ENCODE measurements at places on chromosomes 11 and 22.

DNA sequence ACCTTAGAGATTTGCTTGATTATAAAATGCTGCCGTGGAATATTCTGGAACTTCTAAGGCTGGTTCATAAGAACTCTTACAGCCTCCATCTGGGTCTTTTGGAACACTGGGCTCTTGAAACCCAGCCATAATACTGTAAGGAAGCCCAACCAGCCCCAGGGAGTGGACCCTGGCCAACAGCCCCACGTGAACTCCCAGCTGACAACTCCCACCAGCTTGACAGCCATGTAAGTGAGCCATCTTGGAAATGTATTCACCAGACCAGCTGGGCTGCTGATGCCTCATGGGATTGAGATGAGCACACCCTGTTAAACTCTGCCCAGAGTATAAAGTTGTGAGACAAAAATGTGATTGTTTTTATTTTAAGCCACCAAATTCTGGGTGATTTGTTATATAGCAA, 378.7 kb upstream of the RAG2 start:
- no peak for DNase-seq

DNA sequence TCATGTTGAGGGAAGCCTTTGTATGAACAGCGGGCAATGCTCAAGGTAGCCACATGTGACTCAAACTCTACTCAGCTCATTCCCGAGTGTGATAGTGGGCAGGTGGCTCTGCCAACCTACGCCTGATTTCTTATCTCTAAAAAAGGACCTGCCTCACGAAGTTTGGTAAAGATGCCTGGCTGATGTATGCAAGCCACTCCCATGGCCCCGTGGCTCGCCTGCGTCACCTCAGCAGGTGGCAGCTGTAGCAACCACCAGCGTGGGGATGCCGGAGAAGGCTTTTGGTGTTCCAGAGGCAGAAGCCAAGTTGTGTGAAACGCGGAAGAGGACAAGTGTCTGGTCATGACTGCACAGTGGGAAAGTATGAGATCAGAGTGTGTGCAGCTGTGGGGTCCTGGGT, 5.4 kb downstream of the FADS2 start:
- no peak for DNase-seq

DNA sequence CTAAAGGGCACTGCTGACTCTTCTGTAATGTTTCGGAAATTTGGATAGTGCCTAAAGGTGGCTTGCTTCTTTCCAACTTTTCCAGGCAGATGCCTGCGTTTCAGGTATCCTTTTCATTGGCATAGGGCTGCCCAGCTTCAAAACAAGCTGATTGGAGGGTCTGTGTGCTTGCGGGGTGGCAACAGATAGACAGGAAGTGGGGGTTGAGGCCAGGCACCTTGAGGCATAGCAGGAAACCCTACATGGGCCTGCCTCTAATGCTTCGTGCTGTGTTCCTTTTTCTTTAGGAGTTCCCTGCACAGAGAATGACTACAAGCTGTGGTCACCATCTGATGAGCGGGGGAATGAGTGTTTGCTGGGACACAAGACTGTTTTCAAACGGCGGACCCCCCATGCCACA, 92.2 kb upstream of the SORL1-AS1 start:
- DNase-seq, result peak; percentile 33

GRCh38 chr22:50314081-50314454, 6.6 kb upstream of the PLXNB2 start:
- DNase-seq, result no peak

DNA sequence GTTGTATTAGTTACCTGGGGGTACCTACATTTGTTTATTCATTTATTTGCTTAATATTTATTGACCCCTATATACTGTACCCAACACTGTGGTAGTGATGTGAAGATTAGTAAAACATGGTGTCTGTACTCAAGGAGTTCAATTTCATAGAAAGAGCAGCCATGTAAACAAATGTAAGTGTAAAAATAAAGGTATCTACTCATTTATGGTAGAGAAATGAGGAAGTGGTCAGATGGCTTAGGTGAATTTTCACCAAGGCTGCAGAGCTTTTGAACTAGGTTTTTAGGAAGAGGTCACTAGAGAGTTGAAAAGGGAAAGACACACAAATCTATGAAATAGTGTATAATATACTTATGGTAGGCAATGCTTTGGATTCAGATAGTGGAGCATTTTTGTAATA, 11.1 kb downstream of the CTR9 start:
- no peak for DNase-seq

DNA sequence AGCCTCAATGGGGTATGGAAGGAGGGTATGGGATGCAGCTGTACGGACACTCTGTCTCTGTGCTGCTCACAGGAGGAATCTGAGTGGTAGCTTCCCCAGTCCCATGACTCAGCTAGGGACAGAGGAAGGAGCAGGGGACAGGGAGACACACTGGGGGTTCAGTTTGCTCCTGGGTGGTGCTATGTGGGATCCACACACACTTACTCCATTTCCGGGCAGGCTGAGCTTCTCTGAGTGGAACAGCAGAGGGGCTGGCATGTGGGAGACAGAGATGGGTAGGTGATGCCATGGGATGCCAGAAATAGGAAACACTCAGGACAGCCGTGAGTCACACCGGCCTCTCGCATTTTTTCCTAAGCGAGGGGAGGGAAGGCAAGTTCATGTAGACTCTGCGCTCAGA, 59.2 kb upstream of the KIRREL3 start:
- DNase-seq, result no peak

DNA sequence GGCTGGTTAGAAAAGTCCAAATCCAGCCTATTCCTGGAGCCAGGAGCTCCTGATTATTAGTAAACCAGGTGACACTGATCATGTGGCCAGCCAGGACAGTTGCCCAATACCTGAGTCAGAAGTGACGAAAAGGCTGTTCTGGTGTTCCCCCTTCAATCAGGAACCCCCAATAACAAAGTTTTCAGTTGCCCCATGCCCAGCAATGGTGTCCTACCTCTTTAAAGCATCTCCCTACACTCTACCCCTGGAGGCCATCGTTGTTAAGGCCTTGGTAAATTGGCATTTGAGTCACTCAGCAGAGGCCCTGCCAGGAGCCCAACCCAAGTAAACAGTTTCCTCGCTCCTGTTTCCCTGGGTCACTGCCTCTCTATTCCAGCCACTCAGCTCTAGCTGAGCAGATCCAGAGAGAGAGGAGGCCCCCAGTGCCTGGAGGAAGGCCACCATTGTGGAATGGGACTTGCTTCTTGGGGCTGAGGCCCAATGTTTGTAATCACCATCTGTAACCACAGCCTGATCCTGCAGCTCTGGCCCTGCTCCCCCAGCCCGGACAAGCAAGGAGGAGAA, 25.0 kb downstream of the ARHGAP1 start:
- DNase-seq, result no peak

DNA sequence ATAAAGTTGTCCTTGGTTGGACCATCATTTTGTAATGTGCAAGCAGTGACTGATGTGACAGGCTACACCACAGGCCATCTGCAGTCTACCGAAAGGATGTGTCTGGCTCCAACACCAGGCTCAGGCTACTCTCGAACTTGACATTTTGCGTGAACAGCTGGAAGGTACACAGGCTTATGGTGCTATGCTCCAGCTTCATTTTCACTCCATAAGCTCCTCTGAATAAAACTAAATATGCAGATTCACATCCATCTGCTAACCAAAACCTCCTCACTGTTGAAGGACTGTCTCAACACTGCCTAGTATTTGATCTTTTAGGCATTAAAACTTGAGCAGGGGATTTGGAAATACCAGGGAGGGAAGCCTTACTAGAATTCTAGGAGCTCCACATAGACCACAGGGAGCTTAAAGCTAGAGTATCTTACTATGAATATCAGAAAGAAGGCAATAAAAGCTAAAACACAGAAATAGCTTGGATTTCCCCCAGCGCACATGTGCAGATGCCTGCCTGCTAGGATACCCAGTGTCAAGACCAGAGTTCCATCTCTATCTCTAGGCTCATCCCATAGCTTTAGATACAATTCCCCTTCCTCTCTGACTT, 383.9 kb upstream of the FAT3 start:
- DNase-seq, result no peak

GRCh38 chr11:24623121-24623520, 126.3 kb downstream of the LUZP2 start:
- DNase-seq, result no peak

DNA sequence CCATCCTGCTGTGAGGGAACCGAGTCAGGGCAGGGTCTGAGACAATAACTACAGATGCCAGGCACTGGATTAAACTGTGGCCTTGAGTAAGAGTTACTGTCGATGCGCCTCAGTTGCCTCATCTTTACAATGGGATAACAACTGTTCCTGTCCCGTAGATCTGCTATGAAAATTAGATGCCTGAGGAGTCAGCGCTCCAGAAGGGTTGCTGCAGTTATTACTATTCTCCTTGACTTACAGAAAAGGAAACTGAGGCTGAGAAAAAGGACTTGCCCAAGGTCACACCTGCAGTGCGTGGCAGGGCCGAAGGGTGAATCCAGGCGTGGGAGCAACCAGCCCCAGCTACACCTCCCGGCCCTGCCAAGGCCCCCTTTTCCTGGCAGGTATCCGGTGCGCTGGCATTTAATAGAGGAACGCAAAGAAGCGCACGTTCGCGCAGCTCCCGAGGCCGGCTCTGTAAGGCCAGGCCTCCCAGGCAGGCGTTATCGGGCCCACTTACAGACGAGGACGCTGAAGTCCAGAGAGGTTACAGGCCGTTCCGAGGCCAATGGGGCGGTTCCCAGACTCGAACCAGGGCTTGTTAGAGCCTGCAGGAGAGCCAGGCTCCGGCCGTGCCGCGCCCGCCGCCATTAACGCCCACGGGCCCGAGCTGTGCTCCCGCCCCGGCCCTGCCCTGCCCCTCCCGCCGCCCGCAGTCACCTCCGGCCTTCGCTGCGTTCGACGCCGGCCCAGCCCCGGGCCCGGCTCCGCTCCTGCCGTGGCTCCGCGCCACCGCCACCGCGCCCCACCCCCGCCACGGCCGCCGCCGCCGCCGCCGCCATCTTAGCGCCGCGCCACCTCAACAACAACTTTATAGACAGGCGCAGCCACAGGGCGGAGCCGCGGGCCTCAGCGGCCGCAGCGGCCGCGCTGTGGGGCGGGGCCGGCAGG, at the start of gene C11orf68:
Gene C11orf68 (minus strand): TSS at position 852 of the 930 bp plus-strand sequence. CDS start 31 bp downstream, at position 821.
- no peak for DNase-seq

DNA sequence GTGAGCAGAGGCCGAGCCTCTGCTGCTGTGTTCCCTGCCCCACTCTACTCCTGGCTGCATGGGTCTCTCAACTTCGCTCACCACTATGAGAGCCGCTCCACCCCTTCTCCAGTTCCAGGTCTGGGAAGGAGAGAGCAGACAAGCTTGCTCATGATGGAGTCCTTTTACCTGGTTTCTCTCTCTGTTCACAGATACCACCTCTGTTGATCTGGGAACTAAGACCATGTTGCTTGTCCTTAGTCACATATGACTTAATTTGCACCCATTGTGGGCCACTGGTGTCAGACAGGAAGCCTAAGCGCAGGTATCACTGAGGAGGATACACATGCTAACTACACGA, 26.8 kb downstream of the MCM5 start:
- DNase-seq, result no peak

DNA sequence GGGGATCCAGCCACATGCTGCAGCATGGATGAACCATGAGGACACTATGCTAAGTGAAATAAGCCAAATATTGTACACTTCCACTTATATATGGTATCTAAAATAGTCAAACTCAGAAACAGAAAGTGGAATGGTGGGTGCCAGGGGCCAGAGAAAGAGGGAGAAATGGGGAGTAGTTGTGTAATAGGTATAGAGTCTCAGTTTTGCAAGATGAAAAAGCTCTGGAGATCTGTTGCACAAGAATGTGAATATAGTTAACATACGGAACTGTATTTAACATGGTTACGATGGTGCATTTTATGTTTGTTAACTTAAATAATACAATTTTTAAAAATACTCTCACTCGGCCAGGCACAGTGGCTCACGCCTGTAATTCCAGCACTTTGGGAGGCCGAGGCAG, 21.2 kb downstream of the GDPD5 start:
- DNase-seq, result no peak

DNA sequence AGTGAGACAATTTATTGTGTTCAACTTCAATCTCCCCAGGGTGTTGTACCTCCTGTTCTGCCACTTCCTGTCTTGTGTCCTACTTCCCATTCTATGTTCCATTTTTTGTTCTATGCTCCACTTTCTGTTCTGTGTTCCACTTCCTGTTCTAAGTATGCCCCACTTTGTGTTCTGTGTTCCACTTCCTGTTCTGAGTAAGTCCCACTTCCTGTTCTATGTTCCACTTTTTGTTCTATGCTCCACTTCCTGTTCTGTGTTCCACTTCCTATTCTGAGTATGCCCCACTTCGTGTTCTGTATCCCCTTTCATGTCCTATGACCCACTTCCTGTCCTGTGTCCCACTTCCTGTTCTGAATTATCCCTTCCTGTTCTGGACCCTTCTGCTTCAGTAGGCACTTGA, 732.7 kb downstream of the TBC1D22A start:
- DNase-seq, result peak; percentile 4

- no peak for DNase-seq
Measured at GRCh38 chr11:19499999-19500398, 212.6 kb upstream of the NAV2 start.

DNA sequence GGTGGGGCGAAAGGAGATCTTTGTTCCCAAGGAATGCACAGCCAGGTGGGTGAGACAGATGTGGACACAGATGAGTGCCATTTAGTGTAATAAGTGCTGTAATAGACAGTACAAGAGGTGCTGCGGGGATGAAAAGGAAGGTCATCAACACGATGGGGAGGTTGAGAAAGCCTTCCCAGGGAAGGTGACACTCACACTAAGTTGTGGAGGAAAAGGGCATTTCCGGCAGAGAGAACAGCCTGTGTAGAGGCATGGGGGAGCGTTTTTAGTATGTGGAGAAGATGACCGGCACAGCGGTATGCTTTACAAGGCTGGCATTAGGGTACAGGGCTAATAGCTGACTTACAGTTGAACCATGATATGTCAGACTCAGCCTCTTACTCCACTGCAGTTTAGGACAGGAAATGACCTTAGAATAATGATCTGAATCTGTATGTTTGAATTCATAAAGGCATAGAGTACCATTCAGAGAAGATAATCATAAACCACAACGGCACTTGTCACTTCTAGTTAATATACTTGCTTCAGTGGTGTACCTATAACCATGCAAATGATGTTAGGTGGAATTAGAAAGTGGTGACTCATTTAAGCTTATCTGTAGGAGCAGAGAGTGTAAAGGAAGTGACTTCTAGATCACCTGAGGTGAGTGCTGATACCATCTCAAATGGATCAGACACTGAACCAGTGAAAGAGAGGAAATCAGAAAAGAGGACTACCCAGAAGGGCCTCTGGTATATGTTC, 60.6 kb downstream of the FAM83F start:
- peak; percentile 71 for DNase-seq

- DNase-seq, result no peak
Measured at GRCh38 chr22:37333724-37334460, 51.6 kb downstream of the CYTH4 start.

- no peak for DNase-seq
Measured at GRCh38 chr11:20844630-20845029, 175.2 kb downstream of the NELL1 start.

All from CD4-positive, alpha-beta T cell treated with Interleukin-12 subunit alpha and Interleukin-12 subunit beta, for 1 hour (primary cell).